IPS DF 6.9 (cell line): ENCODE measurements at places on chromosomes 16 and 17.

DNA sequence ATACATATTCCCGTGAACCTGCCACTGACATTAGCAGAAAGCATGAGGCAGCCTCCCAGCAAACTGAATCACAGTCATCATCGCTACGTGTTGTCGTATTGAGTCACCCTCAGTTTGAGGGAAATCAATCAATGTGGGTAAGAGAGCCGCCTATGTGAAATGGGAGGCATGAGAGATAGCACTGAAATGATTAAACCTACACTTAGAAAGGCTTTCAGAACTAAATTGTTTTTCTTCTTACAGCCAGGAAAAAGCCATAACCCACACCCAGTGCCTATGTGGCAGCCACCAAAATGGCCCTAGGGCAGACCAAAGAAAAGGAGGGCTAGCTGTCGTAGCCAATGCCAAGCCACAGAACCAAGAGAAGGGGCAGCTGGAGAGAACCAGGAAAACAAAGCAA, 90.5 kb downstream of the ADAMTS18 start:
- no peak for DNase-seq

DNA sequence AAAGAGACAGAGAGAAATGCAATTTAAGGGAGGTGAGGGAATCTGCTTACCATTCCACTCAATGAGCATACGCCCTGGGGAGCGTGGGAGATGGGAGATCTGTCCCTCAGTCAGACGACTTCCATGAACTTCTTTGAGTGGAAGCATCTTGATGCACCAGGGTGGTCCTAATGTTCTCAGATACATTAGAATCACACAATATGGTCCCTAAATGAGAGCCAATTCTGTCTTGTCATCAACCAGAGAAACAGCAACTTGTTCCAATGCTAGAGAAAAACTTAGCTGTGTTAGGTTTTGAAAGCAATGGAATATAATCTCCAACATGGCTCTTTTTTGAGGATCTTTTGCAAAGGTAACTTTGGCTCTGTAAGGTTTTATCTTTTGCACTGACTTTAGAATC, 44.1 kb downstream of the GPR139 start:
- no peak for DNase-seq

DNA sequence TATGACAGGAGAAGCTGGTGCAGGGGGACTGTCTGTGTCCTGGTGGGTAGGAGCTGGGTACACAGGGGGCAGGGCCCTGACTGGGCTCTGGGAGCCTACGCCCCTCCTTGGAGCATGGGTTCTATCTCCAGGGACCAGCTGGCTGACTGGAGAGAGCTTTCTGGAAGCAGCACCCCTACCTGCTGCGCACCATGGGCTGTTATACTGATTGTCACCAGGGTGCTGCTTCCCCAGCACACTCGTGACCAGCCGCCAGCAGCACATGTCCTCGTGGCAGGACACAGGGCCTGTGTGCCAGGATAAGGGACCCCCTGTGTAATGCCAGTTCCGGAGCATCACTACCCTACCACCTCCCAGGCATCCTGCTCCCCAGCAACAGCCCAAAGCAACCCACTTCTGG, 106.0 kb downstream of the AMFR start:
- no peak for DNase-seq

DNA sequence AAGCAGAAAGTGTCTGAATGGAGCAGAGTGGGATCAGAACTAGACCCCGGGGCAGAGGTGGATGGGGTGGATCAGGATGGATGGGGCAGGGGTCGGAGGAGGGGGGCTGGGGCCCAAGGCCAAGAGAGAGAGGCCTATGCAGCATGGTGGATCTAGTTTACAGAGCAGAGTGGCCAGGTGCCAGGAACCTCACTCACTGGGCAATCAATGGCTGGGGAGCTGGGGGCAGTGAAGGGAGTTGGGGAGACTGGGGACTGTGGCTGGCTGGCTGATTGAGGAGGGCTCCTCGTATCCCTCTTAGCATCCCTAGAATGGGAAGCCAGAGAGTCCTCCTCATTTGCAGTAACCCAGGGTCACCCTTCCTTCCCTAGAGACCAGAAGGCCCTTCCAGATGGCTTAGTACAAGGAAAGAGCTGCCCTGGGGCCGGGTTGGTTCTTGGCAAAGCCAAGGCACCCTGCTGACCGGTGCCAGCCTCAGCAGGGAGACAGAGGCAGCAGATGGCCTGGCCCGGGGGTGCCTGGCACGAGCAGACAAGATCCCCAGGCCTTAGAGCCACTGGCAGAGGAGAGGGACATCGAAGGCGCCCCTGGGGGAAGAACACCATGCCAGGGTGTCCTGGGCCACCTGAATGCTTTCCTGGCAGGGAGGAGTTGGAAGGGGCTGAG, 36.8 kb downstream of the SRCIN1 start:
- DNase-seq: no peak

- no peak for DNase-seq
These were observed 82.6 kb upstream of the TOB1 start for GRCh38 chr17:50948711-50949110.
